ENCODE measurements at places on chromosomes 5 and 9.

DNA sequence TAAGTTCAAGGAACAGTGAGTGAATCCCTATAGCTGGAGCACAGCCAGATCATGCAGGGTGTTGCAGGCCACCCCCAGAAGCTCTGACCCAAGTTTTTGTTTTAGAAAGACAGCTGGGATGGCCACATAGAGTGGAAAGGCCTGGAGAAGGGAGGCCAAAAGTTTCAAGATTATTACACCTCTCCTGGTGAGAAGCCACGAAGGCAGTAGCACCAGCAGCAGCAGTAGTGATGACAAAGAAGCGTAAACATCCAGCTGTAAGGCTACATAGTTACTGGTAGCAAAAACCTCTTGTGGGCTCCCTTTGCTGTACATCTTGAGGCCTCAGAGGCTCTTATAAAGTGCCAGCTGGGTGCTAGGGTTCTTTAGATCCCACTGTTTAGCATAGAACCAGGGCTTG is 11.8 kb downstream of the ADAMTSL1 start:
- no peak for DNase-seq

DNA sequence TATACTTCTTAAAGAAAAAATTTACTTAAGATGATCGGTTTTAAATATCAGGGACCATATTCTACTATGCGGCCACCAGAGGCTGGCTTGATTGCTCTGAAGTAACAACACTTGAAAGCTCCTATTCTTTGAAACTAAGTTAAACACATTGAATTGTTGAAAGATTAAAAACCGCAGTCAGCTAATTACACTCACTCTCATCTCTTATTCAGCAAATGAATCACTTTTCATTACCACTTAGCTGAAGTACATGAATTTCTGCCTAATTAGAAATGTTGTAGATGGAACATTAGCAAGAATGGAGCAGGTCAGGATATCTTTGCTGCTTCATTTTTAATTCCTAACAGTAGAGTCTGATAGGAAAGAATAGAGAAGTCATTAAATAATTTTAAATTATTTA is 42.3 kb downstream of the LSM11 start:
- DNase-seq, result no peak

DNA sequence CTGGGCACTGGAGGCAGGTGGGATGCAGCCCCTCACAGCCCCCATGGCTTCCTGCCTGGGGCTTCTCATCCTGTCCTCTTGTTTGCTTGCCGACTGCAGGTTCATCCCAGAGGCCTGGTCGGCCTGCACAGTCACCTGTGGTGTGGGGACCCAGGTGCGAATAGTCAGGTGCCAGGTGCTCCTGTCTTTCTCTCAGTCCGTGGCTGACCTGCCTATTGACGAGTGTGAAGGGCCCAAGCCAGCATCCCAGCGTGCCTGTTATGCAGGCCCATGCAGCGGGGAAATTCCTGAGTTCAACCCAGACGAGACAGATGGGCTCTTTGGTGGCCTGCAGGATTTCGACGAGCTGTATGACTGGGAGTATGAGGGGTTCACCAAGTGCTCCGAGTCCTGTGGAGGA is 232.7 kb downstream of the ADAMTSL1 start:
- no peak for DNase-seq

DNA sequence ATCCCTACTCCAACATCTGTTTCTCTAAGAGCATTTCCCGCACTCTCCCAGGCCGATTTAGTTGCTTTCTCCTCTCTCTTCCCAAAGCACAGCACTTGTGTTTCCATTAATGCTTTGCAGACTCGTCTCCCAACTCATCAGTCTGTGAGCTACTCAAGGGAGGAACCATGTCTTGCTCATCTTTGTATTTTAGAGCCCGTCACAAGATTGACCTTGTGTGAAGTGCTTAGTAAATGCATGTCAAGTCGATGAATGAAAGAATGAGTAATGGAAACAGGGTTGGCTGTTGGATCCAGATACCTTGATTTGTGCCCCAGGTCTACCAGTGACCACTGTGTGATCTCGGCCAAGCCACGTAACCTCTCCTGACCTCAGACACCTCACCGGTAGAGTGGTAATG is 99.3 kb downstream of the KLF4 start:
- no peak for DNase-seq

GRCh38 chr5:179139936-179140235 is 79.7 kb downstream of the ZNF354C start:
- DNase-seq, result no peak

GRCh38 chr5:177474002-177474476 is 605 bp upstream of the DBN1 start:
- no peak for DNase-seq

- DNase-seq, result no peak
Observed at GRCh38 chr9:14245901-14246525, 67.9 kb downstream of the NFIB start.

- no peak for DNase-seq
Observed at GRCh38 chr5:93300309-93300923, 280.6 kb downstream of the NR2F1-AS1 start.

DNA sequence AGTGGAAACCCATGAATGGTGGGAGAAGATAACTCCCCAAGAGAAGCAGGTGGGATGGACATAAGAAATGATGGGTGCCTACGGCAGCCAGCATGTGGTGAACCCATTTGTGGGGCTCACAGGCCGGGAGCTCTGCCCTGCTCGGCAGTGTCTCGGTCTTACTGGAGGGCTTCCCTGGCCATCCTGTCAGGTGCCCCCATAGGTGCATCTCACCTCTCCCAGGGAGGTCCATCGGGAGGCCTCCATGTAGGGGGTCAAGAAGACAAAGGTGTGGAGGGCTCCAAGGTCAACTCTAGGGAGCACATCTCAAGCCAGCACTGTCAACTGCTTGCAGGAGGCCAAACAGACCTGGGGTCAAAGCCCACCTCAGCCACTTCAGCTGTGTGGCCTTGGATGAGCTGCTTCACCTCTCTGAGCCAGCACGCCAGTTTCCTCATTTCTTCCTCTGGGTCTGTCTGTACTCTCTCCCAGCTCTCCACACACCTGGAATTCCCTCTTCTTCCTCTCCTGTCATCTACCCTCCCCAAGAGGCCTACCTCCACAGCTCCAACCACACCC is 10.5 kb upstream of the ADGRD2 start:
- DNase-seq, result no peak

- no peak for DNase-seq
Observed at GRCh38 chr9:70472268-70473249, 58.1 kb upstream of the KLF9 start.
